GM03348 (cell line): ENCODE measurements at places on chromosomes 12 and 14.

GRCh38 chr12:112595410-112595809 lies 176.7 kb downstream of the PTPN11 start:
- DNase-seq = no peak

- no peak for DNase-seq
These were observed 58.7 kb downstream of the TBK1 start for GRCh38 chr12:64510667-64511066.

GRCh38 chr14:24337144-24337823 lies 2.4 kb upstream of the ADCY4 start:
- no peak for DNase-seq

DNA sequence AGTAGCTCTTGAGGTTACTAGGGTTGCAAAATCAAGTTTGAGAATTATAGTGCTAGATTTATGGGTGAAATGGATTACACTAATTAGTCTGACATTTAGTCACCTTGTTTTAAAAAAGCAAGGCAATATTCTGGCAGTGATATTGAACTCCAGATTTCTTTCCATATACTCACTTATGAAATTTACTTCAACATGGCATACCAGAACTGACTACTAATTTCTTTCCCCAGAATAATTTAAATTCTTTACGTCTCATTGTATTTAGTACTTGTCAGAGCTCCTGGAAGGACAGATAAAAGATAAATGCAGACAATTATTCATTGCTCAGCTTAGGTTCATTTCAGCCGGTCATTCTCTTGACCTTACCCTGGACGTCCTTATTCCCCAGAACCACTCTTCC lies 24.3 kb downstream of the EMP1 start:
- peak; percentile 41 for DNase-seq

DNA sequence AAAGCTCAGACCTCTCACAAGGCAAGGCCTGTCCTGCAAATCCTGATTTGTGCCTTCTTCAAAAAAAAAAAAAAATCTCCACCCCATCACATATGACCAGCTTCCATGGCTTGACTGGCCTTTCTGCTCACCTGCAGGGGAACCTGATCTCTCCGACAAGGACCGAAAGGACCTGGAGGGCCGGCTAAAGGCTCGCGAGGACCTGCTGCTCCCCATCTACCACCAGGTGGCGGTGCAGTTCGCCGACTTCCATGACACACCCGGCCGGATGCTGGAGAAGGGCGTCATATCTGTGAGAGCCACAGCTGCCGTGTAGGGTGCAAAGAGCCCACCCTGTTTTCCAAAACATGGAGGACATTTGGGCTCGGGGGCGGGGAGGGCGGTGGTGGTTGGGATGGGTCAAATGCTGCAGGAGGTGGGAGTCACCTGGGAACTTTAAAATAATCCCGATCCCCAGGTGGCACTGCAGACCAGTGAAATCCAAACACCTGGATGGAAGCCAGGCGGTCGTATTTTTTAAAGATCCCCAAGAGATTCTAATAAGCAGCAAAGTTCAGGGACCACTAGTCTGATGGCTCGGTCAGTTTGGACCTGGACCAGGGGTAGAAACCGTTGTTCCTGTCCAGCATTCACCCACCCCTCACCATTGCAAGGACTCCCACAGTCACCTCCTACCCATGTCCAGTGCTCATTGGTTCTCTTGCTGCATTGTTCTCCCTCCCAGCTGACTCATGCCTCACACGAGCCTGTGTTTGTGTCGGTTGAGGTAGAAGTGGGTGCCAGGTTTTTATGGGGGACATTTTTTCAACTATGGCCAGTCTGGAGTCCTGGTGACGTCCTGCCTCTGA lies 44.8 kb downstream of the FOXN4 start:
- DNase-seq = peak; percentile 90

- DNase-seq = no peak
These were observed 48.6 kb upstream of the E2F7 start for GRCh38 chr12:77113971-77114370.

DNA sequence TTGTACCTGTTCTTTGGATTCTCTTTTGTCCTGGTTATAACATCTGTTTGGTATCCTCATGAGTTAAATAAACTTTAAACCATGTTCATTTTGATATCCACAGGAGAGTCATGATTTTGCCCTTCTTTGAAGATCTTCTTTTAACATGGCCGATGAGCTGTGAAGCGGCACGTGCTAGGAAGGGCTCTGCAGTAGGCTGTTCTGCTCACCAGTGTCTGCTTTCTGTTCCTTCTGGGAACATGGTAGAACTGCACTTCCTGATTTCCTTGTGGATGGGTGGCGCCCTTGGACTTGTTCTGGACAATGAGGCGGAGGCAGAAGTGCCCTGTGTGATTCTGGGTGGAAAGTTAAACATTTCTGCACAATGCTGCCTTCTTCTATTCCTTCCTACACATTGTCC lies 138.1 kb downstream of the TMEM132D start:
- no peak for DNase-seq

DNA sequence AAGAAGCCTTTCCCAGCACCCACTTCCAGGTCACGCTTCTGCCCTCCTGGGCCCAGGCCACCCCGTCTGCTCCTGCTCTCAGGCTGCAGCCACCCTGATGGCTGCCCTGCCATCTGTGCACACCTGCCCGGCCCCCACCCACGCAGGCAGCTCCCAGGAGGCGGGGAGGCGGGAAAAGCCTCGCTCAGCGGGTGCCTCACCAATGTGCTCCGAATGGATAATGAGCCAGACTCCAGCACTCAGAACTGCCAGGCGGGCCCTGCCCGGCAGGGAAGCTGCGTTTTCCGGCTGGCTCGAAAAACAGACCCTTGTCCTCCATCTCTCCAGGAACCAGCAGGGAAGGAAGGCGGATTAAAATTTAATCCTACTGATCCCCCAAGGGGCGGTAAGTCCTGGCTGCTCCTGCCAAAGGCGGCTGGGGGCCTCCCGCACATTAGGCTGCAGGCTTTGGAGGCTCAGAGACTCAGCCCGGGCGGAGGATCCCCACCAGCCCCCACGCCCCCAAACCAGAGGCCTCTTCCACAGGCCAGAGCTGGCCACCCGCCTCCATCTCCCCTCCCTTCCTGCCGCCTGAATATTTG lies 104.0 kb downstream of the NCOR2 start:
- no peak for DNase-seq

- DNase-seq = no peak
These were observed 41.4 kb downstream of the ZC3H14 start for GRCh38 chr14:88604212-88604611.

GRCh38 chr14:67996235-67996634 lies 176.7 kb downstream of the RAD51B start:
- no peak for DNase-seq

GRCh38 chr14:106506881-106507305 lies 980.5 kb downstream of the TMEM121 start:
- DNase-seq = no peak

- DNase-seq = no peak
These were observed 45.8 kb downstream of the SINHCAF start for GRCh38 chr12:31280183-31280582.

DNA sequence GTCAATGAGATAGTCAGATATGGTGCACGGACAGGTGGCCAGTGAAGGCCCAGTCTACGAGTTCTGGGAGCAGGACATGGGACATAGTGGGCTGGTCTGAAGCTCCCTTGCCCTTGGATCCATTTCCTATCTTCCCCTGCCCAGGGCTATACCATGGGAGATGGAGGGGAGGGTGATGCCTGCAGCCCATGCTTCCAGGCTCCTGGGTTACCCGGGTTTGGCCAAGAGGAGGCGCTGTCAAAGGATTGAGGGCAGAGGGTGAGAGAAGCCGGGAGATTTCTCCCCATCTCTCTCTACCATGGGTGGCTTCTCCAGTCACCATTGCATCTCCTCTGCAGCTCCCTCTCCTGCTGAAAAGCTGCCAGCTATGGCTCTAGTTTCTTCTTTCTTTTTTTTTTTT lies 52.8 kb upstream of the LHX5 start:
- no peak for DNase-seq

GRCh38 chr12:85627584-85627983 lies 208.6 kb downstream of the RASSF9 start:
- no peak for DNase-seq

DNA sequence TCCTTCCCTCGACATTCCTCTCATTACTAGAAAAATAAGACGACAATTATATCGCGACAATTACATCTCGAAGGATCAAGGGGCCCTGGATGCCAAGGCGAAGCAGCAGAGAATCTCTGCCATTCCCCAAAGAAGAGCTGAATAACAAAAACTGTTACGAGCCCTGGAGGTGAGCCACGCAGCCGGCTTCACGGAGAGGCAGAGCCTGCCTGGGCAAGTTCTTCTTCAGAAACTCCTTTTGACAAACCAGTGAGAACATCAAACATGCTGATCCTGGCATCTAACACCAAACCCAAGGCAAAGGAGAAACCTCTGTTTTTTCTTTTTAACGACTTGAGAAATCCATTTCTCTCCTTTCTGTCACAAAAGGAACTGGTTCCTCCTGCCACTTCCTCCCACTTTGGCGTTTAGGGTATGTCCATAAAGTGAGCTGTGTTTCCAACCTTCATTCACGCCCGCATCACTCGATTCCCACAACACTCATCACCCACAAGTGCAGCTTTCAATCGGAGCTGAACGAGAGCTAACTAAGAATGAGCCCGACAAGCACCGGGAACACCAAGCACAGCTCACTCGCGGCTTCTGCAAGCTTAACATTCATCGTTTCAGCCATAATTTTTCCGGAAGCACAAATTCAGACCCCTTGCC lies 21.5 kb downstream of the CCDC88C start:
- no peak for DNase-seq

GRCh38 chr12:111467092-111467856 lies 61.6 kb downstream of the SH2B3 start:
- DNase-seq = peak; percentile 33

GRCh38 chr12:100403446-100403845 lies 46.6 kb downstream of the SLC17A8 start:
- no peak for DNase-seq

DNA sequence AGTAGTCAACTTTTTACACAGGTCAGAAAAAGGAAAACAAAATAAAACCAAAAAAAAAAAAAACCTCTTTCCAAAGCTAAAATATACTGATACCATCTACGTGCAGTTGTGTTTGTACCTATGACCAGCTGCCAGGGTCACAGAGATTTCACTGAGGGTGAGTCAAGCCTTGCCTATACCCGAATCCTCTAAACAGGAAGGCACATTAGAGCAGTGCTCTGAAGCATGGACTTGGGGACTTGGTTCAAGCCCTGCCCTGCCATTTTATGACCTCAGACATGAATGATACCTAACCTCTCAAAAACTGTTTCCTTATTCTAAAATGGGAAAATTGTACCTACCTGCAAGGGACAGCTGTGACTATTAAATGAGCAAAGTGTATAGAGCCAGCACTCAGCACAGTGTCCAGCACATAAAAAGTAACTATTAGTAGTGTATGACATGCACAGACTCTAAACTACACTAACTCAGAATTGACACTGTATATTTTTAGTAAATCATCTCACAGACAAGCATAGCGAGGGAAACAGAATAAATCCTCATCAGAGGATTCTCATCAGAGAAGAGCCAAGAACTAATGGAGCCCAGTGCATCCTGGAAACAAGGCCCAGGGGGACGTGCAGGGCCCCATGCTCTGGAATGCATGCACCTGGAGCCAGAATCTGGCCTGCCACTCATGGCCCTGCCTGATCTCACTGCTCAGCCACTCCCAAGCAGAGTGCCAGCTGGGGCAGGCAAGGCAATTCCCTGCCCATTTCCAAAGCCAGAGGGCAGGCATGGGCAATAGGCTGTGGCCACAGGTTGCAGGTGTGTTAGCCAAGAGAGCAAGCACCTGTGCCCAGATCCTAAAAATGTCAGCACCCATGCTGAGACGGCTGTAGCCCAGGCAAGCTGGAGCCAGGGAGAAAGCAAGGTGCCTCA lies 57.0 kb downstream of the NT5DC3 start:
- DNase-seq = no peak

DNA sequence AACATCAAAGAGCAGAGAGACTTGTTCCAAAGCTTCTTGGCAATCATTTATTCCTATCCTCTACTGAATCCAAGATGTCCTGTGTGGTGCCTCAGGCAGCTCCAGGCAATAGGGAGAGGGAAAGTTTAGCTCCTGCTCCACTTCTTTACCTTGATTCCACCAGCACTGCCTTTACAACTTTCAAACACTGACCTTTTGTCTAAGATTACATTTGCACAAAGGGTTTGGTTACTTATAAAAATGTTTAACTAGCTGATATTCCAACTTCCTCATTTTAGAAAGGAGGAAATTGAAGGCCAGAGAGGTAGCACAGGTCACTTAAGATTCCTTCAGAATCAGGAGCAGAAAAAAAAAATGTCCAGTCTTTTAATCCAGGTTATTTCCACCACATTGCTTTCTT lies 192.7 kb downstream of the BTG1 start:
- DNase-seq = no peak

GRCh38 chr12:8676651-8677050 lies 14.0 kb upstream of the MFAP5 start:
- DNase-seq = no peak

DNA sequence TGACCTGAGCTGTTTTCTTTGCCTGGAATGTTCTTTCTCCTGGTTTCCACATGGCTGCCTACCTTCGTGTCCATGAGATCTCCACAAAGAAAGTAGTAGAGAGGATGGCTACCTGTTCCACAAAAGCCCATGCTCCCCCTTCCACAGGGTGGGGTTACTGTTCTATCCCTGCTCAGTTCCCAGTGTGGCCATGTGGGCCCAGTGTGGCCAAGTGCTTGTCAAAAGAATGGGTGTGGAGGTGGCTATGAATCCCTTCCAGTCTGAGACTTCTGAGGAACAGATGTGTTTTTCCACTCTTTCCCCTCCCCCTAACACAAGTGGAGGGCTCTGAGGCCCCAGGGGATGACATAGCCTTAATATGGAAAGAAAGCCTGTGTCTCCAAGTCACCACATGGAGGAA lies 26.2 kb upstream of the HSP90B1 start:
- no peak for DNase-seq

DNA sequence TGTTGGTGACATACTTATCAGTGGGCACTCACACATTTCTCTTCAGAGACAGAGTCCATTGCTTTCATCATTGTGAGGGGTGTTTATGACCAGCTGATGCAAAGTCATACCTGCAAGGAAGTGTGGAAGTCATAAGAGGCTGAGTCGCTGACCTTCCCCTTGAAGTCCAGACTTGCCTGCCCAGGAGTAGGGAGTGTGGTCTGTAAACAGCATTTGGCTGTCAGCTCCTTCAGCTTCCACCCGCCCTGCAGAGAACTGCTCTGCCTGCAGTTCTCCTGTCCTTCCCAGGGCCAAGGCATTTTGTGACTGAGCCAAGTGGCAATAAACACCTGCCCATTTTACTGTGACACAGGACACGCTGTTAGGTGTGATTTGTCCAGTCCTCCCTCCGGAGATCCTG lies 801.3 kb downstream of the BCL11B start:
- no peak for DNase-seq

- peak; percentile 45 for DNase-seq
These were observed 18.3 kb upstream of the TXNRD1 start for GRCh38 chr12:104197264-104197663.

GRCh38 chr14:23042162-23042965 lies at the start of gene PSMB11:
Gene PSMB11 (plus strand): TSS chr14:23042212. CDS start chr14:23042226, 14 bp downstream.
- no peak for DNase-seq

DNA sequence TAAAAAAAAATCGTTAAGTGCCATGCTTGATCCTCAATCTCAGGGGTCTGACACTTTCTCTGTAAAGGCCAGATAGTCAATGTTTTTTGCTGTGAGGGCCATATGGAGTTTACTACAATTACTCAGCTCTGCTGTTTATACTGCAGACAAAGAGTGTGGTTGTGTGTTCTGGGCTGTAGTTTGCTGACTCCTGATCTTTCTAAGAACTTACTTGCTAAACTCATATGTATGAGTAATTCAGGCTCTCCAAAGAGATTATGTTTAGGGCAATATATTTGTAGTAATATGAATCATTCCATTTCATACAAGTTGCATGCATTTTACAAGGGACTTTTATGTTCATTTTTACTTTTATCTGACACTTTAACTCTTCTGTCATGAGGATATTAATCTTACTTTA lies 188.2 kb downstream of the TMTC2 start:
- no peak for DNase-seq
